RWPE2 (cell line): ENCODE measurements at places on chromosomes 1 and 21.

GRCh38 chr21:37357691-37358090 lies 8.9 kb upstream of the DYRK1A start:
- H3K36me3 ChIP-seq, result no peaks in the 10 kb centered on the region
- H3K4me3 ChIP-seq, result no peak overlapping the region
- DNase-seq, result no peak
- H3K27ac ChIP-seq, result peak overlapping the region; percentile 59
- H3K4me1 ChIP-seq, result peaks cover 17% of the 10 kb centered on the region

DNA sequence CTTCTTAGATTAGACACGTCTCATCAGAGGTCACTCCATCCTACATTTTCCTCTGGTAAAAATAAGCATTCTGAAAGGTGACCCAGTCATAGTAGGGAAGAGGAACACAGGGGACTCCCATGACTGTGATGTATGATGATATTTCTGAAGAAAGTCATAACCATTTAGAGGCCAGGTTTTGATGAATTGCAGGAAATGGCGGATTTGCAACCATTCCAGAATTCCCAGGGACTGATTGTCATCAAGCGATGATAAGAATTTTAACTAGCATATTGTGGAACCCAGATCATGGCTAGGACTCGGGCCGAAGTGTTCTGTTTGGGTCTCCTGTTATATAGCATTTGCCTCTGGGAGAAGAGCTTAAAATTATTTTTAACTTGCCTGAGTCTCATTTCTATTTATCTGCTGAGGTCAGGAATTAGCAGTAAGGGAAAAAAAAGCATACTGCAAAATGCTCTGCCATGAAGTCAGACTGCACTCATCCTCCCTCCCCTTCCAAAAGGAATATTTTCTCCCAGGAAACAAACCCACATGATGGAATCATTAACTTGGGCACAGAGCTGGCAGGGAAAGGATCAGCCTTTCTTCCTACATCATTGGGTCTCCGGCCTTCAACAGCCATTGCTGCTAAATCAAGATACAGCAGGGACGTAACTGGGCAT lies 286.7 kb downstream of the HLX start:
- H3K4me3 ChIP-seq, result no peak overlapping the region
- DNase-seq, result no peak
- H3K4me1 ChIP-seq, result no peaks in the 10 kb centered on the region
- H3K36me3 ChIP-seq, result no peaks in the 10 kb centered on the region

DNA sequence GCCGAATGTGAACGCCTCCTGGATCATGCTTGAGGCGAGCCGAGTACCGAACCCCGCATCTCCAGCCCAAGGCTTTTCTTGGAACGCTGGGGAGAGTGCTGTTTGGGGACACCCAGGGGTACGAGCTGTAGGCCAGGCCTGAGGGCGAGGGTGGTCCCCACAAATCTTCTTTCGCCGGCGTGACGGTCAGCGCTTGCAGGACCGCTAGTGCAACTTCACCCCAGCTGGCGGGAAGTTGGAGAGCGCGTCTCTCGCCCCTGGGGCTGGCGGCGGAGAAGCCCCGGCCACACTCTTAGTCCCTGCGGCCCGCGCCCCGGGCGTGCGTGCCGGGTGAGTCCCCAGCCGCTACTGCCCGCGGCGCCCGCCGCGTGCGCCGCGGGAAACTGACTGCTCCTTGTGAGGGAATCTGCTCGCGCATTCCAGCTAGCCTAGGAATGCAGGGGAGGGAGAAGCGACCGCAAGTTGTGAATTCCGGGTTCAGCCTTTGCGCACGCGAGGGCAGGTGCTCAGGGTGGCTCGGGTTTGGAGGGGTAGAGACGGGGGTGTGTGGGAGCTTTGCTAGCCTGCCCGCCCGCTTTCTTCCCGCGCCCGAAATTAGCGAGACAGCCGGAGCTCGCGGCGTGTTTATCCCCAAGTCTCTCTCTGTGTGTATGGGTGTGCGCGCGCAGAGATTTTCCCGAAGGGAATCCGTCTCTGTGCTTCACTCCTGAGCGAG lies 884 bp downstream of the LHX4 start:
- no peaks in the 10 kb centered on the region for H3K4me1 ChIP-seq
- H3K27ac ChIP-seq, result no peak overlapping the region
- no peaks in the 10 kb centered on the region for H3K36me3 ChIP-seq
- peak overlapping the region; percentile 39 for H3K4me3 ChIP-seq

- no peak for DNase-seq
- no peaks in the 10 kb centered on the region for H3K27me3 ChIP-seq
- no peak overlapping the region for H3K4me3 ChIP-seq
- H3K36me3 ChIP-seq, result peaks cover 71% of the 10 kb centered on the region
Measured at GRCh38 chr21:37514038-37514667, 147.6 kb downstream of the DYRK1A start.

- no peak for DNase-seq
- H3K4me3 ChIP-seq, result no peak overlapping the region
- H3K27ac ChIP-seq, result no peak overlapping the region
- no peaks in the 10 kb centered on the region for H3K36me3 ChIP-seq
Measured at GRCh38 chr21:44894687-44895302, 21.3 kb upstream of the PTTG1IP start.

DNA sequence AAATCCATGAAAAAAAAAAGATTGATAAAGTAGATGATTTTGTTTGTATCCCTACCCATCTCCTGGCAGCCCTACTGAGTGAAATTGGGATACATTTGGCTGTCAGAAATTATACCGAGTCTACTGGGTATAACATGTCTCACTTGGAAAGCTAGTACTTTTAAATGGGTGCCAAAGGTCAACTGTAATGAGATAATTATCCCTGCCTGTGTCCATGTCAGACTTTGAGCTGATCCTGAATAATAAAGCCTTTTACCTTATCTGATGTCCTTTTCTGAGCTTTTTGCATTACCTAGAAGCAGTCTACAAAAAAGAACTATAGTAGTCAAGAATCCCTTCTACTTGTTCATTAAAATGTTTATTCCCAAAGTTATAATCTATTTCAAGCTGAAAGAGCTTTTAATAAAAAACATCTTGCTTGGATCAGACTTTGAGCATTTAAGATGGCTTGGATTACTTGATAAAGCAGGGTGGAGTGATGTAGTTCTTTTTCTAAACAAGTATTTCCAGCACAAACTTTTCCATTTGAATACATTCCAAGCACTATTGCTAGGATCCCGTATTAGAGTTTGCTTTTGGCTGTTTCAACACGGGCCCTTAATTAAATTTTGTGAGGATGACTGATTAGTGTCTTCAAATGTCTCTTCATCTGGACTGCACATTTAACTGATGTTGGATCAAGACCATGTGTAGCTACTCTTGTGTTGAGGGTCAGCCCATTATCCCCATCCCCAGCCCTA lies 69.2 kb downstream of the DTL start:
- no peak for DNase-seq
- peaks cover 5% of the 10 kb centered on the region; the same call in 1 of the 2 replicates for H3K36me3 ChIP-seq
- no peaks in the 10 kb centered on the region for H3K4me1 ChIP-seq

GRCh38 chr1:156663178-156663577 lies 14.0 kb downstream of the NES start:
- no peaks in the 10 kb centered on the region for H3K36me3 ChIP-seq
- no peak overlapping the region for H3K27ac ChIP-seq
- H3K4me1 ChIP-seq, result peaks cover 16% of the 10 kb centered on the region
- DNase-seq, result no peak
- H3K4me3 ChIP-seq, result no peak overlapping the region
- H3K27me3 ChIP-seq, result no peaks in the 10 kb centered on the region

GRCh38 chr1:118918940-118919259 lies 69.2 kb downstream of the TBX15 start:
- no peak overlapping the region for H3K4me3 ChIP-seq
- H3K4me1 ChIP-seq, result no peaks in the 10 kb centered on the region
- no peak for DNase-seq
- H3K27ac ChIP-seq, result no peak overlapping the region
- H3K36me3 ChIP-seq, result no peaks in the 10 kb centered on the region
- H3K27me3 ChIP-seq, result peaks cover 6% of the 10 kb centered on the region

GRCh38 chr1:22582661-22583635 lies 19.7 kb downstream of the EPHA8 start:
- no peak overlapping the region for H3K27ac ChIP-seq
- DNase-seq, result no peak
- H3K36me3 ChIP-seq, result no peaks in the 10 kb centered on the region
- peaks cover 4% of the 10 kb centered on the region for H3K27me3 ChIP-seq
- H3K4me1 ChIP-seq, result no peaks in the 10 kb centered on the region
- H3K4me3 ChIP-seq, result no peak overlapping the region

DNA sequence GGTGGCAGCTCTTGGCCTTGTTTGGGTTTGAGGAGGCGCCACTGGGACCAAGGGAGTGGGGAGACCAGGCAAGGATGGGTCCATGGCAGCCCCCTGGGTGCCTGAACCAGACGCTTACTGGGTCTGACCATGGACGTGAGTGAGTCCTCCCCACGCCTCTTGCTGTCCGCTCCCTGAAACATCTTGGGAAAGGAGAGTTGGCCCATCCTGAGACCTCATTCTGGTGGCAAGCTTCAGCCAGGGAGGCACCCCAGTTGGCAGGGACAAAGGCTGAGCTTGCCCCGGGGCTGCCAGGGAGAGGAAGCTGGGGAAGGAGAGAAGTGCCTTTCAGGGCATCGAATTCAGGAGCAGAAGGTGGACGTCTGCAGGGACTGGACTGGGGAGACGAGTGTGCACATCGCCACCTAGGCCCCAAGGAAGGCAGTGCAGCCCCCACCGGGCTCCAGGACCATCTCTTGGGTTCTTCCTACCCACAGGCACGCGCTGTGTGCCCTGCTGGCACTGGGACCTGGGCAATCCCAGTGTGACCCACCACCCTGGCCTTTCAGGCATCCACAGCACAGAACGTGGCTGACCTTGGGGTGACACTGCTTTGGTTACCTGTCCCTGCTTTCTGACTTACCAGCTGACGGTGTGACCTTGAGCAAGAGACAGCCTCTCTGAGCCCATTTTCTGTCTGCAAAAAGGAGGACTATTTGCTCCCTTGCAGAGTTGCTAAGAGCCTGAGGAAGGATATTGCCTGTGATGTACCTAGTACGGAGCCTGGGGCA lies 132.9 kb upstream of the WNT4 start:
- no peak for DNase-seq
- H3K27ac ChIP-seq, result no peak overlapping the region
- peaks cover 8% of the 10 kb centered on the region for H3K4me1 ChIP-seq

- no peak overlapping the region for H3K4me3 ChIP-seq
- H3K36me3 ChIP-seq, result no peaks in the 10 kb centered on the region
- DNase-seq, result no peak
- no peaks in the 10 kb centered on the region for H3K4me1 ChIP-seq
- no peaks in the 10 kb centered on the region for H3K27me3 ChIP-seq
Measured at GRCh38 chr1:157193702-157194391, 55.7 kb upstream of the ETV3 start.

DNA sequence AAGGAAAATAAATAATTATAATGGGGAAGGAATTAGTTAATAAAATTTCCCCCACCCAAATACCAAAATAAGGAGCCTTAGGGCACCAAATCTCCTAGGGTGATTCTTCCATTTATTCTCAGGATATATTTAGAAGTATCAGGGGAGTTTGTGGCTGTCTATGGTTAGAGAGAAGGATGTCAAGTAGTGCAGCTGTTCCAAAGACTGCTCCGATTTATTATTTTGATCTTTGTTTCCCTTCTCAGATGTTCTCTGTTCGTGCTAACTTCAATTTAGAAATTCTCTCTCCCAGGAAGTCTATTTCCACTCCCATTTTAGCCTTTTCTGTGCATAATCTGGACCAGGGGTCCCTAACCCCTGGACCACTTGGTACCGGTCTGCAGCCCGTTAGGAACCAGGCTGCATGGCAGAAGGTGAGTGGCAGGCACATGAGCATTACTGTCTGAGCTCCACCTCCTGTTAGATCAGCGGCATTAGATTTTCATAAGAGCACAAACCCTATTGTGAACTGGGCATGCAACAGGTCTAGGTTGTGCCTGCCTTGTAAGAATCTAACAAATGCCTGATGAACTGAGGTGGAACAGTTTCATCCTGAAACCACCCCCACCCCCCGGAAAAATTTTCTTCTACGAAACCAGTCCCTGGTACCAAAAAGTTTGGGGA lies 9.3 kb upstream of the MAST2 start:
- no peak for DNase-seq
- no peak overlapping the region for H3K27ac ChIP-seq
- no peak overlapping the region for H3K4me3 ChIP-seq
- no peaks in the 10 kb centered on the region for H3K4me1 ChIP-seq
- no peaks in the 10 kb centered on the region for H3K27me3 ChIP-seq

- H3K27ac ChIP-seq, result no peak overlapping the region
- H3K4me1 ChIP-seq, result peaks cover 15% of the 10 kb centered on the region
- no peaks in the 10 kb centered on the region for H3K27me3 ChIP-seq
- no peak overlapping the region for H3K4me3 ChIP-seq
Measured at GRCh38 chr1:97144527-97144926, 422.9 kb downstream of the PTBP2 start.

- no peak overlapping the region for H3K4me3 ChIP-seq
- no peaks in the 10 kb centered on the region for H3K4me1 ChIP-seq
- DNase-seq, result no peak
- peaks cover 29% of the 10 kb centered on the region for H3K36me3 ChIP-seq
- H3K27me3 ChIP-seq, result no peaks in the 10 kb centered on the region
- no peak overlapping the region for H3K27ac ChIP-seq
Measured at GRCh38 chr1:151655371-151655770, 43.5 kb downstream of the SNX27 start.

- no peaks in the 10 kb centered on the region for H3K36me3 ChIP-seq
- DNase-seq, result no peak
- no peak overlapping the region for H3K27ac ChIP-seq
- H3K27me3 ChIP-seq, result no peaks in the 10 kb centered on the region
- H3K4me3 ChIP-seq, result no peak overlapping the region
Measured at GRCh38 chr1:151509350-151510019, 1.7 kb upstream of the CGN start.

DNA sequence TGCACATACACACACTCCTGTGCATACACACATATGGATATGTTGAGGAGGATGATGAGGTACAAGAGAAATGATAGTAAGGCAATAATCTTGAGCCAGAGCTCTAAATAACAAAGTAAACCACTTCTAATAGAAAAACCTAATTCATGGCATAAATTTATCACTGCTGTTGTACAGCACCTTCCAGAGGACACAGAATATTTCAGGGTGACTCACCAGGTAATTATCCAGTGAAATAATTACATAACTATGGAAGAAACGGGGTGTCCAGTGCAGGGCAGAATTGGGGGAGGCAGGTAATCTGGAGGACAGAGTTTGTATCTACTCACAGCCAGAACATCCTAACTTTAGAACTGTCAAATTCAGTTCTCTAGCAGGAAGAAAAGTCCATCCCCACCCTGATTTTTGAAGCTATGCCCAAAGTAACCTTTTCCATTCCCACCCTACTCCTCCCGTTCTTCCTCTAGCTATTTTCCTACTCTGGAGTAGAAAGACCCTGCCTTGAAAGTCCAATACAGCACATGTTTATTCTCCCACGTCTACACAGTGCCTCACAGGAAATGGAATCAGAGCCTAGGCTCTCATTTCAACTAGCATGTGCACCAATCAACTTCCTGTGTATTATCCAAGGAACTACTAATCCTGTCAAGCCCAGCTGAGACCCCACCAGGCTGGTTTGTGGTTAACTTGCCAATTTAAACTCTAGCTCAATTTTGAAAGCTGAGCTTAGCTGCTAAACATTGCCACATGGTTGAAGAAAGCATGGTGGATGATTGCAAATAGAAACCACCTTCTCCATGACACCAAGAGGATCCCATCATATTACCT lies 96.6 kb downstream of the PTPN14 start:
- no peak for DNase-seq
